Stimulated activated CD4-positive, alpha-beta T cell treated with anti-CD3 and anti-CD28 coated beads, TNF-alpha, amount 100 ng/mL, for 1 hour (primary cell): ENCODE measurements at places on chromosomes 5 and 9.

DNA sequence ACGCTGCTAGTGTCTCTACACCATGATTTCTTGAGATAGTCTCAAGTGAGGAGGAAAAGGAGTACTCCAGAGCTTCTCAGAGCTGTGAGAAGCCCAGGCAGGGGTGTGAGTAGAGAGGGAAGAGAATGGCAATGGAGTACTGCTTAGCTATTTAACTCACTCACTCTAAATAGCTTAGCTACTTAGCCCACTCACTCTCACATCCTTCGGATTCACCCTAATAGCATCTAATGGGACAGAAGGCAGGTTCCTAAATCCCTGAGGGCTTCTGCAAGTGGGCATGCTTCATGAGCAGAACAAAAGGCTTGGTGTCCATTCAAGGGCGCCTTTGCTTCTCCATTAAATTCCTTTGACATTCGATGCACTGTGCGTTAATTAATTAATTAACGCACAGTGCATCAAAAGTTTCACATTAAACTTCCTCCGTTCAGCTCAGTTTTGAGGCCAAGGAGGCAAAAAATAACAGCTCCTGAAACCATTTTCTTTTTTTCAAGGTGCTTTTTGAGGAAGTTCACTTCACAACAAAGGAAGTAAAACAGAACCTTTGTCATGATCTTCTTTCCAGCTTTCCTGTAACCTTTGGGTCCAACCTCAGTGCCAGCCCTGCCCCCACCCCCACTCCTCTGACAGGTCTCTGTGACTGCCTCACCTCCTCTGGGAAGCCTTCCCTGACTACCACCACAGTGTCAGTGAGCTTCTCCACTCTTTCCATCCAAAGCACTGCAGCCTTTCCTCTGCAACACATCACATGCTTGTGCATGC is 294.0 kb downstream of the SEC61B start:
- no peak for DNase-seq

- DNase-seq = no peak
Observed at GRCh38 chr9:15225564-15226126, 81.4 kb downstream of the TTC39B start.

DNA sequence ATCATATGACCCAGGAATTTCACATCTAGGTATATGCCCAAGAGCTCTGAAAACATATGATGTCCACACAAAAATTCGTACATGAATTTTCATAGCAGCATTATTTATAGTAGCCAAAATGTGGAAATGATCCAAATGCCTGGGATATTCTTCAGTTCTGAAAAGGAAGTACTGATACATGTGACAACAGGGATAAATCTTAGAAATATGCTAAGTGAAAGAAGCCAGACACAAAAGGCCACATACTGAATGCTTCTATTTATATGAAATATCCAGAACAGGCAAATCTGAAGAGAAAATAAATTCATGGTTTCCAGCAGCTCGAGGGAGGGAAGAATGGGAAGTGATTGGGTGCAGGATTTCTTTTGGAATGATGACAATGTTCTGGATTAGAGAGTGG is 16.8 kb upstream of the ZBTB43 start:
- no peak for DNase-seq

- no peak for DNase-seq
Observed at GRCh38 chr5:178468196-178468685, 122.0 kb downstream of the COL23A1 start.

DNA sequence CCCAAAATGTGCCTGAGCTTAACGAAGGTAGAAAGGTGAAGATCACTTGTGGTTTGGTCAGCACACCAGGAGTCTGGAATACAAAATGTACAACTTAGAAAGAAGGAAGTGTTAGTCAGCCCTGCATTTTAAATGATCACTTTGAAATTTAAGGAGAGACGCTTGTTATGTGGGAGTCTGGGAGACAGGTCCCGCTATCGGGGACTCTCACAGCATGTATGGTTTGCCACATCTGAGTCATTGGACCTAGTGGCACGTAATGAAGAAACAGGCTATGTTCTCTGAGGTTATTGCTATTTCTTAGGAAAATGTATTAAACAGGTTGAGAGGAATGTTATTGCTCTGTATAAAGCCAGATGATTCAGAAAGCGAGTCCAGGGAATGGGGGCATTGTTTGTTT is 2362.5 kb upstream of the WWC1 start:
- DNase-seq = no peak

- no peak for DNase-seq
Observed at GRCh38 chr5:56278335-56278753, 45.2 kb upstream of the ANKRD55 start.

DNA sequence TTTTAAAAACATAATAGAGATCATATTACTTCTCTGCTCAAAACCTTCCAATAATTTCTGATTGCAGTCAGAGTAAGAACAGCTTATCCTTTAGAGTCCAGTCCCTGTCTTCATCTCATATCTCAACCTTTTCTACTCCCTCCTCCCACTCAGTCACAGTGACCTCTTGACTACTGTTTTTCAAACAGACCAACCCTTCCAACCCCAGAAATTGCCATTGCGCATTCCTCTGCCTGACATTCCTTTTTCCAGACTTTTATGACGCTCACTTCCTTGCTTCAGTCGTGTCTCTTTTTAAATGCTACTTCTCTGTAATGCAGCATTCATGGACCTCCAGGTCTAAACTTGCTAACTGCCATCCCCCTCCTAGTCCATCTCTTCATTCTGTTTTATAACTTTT is 800.5 kb downstream of the BRINP1 start:
- DNase-seq = no peak

DNA sequence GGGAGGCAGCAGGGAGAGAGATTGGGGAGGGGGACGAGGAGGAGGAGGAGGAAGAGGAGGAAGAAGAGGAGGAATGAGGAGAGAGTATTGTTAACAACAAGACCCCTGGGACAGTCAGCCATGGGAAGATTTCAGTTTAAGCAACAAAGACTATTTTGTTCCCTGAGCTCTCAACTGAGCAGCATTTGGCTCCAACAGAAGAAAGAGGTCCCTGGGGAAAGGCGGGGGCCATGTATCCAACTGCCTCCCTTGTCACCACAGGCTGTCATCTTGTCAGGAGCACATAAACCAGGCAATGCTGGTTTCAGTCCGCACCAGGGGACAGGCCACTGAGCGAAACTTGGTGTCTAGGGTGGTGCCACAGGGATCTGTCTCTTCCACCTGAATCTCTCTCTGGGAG is 316.1 kb downstream of the TLE1 start:
- no peak for DNase-seq

- no peak for DNase-seq
Observed at GRCh38 chr5:64161420-64161819, 4.2 kb upstream of the RNF180 start.

GRCh38 chr9:123287639-123288038 is 19.3 kb upstream of the STRBP start:
- DNase-seq = no peak

GRCh38 chr9:115590011-115590410 is 472.1 kb upstream of the TNC start:
- no peak for DNase-seq

GRCh38 chr5:76622076-76622475 is 1.1 kb downstream of the F2RL2 start:
- DNase-seq = no peak

DNA sequence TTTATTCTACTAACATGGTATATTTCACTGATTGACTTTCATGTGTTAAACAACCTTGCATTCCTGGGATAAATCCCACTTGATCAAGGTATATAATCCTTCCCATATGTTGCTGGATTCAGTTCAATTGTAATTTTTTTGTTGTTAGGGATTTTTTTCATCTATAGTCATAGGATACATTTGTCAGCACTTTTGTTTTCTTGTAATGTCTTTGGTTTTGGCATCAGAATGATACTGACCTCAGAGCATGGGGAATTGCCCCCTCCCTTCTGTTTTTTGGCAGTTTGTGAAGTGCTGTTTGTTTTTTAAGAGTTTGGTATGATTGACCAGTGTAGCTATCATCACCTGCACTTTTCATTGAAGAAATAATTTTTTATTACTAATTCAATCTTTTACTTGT is 176.8 kb upstream of the RASEF start:
- DNase-seq = no peak

- DNase-seq = no peak
Observed at GRCh38 chr5:168885324-168886120, 306.4 kb upstream of the PANK3 start.

DNA sequence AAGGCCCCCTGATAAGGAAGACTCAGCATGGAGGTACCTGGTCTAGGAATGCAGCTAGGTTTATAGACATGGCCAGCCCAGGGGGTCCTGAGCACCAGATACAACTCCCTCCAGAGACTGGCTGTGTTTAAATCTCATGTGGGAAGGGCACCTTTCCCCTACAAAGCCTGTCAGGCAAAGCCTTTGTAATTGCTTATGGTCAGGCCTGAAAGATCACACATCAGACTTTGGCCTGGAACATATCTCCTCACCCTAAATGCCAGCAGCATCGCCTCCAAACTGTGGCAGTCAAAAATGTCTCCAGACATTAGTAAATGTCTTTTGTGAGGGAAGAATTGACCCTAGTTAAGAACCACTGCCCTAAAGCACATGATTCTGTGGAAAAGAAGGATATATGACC is 51.6 kb upstream of the MACIR start:
- DNase-seq = no peak

DNA sequence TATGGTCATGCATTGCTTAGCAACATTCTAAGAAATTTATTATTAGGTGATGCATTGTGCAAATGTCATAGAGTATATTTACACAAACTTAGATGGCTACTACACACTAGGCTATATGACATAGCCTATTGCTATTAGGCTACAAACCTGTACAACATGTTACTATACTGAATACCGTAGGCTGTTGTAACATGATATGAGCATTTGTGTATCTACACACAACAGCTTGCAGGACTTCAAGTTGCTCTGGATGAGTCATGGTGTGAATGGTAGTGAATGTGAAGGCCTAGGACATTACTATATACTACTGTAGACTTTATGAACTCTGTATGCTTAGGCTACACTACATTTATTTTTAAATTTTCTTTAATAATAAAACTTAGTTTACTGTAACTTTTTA is 107.2 kb upstream of the MAMDC2 start:
- DNase-seq = no peak

DNA sequence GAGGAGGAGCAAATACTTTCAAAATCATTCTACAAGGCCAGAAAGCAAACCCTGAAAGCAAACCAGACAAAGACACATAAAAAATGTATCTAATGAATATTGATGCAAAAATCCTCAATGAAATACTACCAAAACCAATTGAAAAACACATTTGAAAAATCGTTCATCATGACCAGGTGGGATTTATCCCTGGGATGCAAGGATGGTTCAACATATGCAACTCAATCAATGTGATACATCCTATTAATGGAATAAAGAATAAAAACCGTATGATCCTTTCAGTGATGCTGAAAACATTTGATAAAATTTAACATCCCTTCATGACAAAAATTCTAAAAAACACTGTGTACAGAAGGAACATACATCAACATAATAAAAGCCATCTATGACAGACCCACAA is 337.6 kb downstream of the NNT start:
- DNase-seq = no peak

DNA sequence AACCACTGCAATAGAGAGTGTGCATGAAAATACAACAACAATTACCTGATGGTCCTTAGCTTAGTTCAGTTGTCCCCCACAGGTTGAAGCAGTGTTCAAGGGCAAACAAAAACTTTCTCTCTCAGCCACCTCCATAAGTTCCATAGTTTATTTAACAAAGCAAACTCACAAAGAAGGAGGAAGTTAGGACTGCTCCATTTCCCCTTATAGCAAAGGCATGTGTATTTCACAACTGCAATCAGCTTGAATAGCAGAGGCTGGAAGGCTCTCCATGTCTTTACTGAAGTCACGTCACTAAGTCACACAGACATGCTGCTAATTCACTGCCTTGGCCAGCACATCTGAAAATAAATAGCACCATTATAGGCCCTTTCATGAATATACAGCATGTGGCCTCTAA is 43.3 kb downstream of the DOCK8 start:
- DNase-seq = no peak

GRCh38 chr9:14670718-14671117 is 22.5 kb downstream of the ZDHHC21 start:
- DNase-seq = no peak

- no peak for DNase-seq
Observed at GRCh38 chr9:79369676-79370075, 202.1 kb upstream of the TLE4 start.

DNA sequence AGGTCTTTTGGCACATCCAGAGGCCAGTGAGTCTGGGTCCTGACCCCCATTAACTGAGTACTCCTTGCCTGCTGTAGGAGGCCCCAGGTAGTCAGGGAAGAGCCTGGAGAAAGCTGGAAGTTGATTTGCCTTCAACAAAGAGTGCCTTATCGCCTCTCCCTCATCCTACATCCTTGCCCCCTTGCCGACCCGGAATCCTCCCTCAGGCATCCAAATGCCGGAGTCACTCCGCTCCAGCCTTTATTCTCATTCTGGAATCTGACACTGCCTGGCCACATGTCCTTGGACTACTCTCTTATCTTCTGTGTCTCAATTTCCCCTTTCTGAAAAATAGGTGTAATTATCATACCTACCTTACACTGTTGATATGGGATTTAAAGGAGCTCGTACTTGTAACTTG is 39.1 kb upstream of the KLF4 start:
- no peak for DNase-seq

DNA sequence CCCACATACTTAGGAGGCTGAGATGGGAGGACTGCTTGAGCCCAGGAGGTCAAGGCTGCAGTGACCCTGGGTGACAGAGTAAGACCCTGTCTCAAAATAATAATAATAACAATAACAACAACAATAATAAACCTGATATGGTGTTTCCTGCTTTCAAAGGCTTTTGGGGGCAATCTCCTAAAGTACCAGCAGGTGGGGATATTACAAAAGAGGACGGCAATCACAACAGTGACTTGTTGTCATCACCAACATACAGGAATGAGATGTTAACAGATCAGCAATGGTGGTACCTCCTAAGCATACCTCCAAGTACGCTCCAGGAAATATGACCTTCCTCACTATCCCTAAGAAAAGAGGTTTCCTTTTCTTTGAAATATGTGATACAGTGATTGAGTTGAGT is 91.1 kb upstream of the RNF180 start:
- DNase-seq = no peak

DNA sequence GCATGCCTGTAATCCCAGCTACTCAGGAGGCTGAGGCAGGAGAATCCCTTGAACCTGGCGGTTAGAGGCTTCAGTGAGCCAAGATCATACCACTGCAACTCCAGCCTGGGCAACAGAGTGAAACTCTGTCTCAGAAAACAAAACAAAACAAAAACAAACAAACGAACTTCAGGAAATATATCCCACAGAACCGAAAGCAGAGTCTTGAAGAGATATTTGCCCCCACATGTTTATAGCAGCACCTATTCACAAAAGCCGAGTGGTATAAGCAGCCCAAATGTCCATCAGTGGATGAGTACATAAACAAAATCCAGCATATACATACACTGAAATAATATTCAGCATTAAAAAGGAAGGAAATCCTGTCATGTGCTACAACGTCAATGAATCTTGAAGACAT is 57.6 kb upstream of the GRIN3A start:
- no peak for DNase-seq

GRCh38 chr5:1495525-1495897 is 28.2 kb downstream of the LPCAT1 start:
- no peak for DNase-seq
